ENCODE measurements at places on chromosomes 1 and 21. TPM values are rescaled to one million over a fixed set of nuclear protein-coding genes. Genes with fewer than 3 reads are reported as not detected.

PRELP gene
- total RNA-seq: 47.4 TPM

OR2M7 gene
- total RNA-seq: not detected

TRIM45 gene
- 14.3 TPM for total RNA-seq

CAPN8 gene
- total RNA-seq: not detected

JAM2 gene
- 35.9 TPM for total RNA-seq

MCOLN2 gene
- total RNA-seq: 1.0 TPM

CNR2 gene
- total RNA-seq: not detected

CPT2 gene
- 16.7 TPM for total RNA-seq

MEAF6 gene
- 36.4 TPM for total RNA-seq
